ENCODE measurements at places on chromosomes 6 and 20.

DNA sequence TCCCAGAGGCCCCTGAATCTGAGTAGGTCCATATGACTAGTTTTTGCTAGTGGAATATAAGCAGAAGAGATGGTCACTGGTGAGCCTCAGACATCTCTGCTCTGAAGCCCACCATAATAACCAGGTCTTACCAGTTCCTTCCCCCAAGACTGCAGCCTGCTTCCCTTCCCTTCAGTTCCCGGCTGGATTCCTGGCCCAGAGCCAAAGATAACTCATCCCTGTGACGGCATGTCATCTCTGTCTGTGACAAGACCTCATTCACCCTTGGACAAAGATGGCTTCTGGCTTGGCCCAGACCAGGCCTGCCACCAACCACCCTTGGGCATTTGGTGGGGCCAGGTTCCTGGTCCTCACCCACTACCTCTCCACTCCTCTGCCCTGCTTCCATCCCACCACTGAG, 145.5 kb upstream of the TOP1 start:
- DNase-seq, result no peak

DNA sequence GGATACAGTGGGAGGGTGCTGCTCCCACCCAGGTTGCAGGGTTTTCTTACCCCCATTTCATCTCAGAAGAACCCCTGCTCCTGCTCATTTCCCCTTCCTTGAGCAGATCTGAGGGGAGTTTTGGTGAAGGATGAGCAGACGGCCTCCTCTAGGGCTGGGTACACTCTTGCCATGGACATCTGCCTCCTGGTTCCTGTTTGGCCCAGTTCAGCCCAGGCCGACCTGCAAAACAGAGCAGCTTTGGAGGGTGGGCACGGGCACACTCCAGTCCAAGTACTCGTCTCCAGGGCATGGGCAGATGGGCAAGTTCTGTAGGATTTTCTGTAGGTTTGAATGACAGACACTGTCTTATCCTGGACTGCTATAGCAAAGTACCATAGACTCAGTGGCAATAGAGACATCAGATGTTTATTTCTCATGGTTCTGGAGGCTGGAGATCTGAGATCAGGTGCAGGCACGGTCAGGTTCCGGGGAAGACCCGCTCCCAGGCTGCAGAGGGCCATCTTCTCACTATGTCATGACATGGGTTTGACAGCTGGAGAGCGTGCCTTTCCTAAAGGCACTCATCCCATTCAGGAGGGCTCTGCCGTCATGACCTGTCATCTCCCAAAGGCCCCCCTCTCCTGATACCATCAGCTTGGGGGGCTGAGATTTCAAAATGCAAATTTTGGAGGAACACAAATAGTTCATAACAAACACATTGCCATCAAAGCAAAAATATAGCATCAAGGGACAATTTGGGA, 6.2 kb downstream of the NPBWR2 start:
- no peak for DNase-seq

- DNase-seq, result no peak
Observed at GRCh38 chr6:113343940-113344339, 513.2 kb upstream of the MARCKS start.

GRCh38 chr20:24317224-24317623, 152.2 kb upstream of the SYNDIG1 start:
- no peak for DNase-seq

DNA sequence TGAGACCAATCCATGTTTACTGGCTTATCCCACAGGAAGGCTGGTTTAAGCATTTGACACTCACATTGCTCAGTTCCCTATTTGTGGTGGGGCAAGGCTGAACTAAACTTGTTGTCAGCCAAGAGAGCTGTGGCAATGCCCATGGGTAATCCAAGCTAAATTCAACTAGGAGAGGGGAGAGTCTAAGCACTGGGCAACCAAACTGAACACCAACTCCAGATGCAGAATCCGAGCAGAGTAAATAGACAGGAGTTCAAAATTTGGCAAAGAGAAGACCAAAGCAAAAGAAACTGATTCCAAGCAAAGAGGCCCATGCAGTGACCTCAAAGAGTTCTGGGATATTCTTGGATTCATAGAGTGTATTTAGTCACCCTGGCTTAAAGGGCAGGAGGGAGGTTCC, 106.5 kb upstream of the NT5E start:
- DNase-seq, result no peak

DNA sequence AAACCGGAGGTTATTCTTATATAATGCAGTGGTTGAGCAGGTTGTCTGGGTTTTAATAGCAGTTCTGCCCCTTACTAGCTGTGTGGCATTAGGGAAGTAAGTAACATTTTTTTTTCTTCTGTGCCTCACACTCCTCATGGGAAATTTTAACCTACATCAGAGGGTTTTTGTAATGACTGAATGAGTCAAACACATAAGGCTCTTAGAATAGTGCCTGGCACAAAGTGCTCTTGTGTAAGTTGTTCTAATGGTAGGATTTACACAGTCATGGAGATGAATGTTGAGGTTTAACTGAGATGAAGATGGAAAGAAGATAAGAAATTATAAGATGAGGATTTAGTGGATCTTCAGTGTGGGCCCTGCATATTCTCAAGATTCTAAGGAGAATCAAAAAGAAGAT, 68.4 kb upstream of the PHIP start:
- no peak for DNase-seq

DNA sequence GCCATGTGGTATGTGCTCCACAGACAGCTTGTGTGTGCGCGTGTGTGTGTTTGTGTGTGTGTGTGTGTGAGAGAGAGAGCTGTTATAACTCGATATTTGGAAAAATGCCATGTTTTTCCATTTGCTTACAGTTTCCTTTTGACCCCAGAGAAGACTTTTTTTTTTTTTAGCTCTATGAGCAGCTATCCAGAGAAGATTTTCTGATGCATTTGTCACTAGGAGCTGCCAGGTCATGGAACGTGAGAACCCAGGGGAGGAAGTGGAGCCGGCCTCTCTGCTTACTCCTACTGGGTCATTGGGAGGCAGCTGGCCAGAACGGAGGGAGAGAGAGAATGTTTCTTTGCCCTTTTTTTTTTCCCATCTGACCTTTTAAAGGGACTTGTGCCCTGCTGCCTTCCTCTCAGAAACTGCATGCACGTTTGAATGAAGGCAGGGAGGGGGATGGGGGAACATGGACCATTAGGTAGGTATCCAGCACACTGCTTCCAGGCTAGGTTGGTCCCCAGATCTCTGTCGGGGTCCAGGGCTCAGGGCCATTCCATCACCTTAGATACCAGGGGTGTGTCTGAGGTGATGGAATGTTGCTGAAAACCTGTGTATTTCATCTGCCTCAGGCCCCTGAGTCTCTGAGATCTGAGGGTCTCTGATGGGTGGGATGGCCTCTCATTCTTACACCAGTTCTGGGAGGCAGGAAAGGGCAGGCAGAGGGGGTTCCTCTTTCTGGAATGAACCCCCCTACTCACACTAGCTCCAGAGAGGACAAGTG, 11.2 kb upstream of the MRPS18A start:
- peak; percentile 27 for DNase-seq

- peak; percentile 90 for DNase-seq
Observed at GRCh38 chr6:113184291-113184690, 672.9 kb upstream of the MARCKS start.

DNA sequence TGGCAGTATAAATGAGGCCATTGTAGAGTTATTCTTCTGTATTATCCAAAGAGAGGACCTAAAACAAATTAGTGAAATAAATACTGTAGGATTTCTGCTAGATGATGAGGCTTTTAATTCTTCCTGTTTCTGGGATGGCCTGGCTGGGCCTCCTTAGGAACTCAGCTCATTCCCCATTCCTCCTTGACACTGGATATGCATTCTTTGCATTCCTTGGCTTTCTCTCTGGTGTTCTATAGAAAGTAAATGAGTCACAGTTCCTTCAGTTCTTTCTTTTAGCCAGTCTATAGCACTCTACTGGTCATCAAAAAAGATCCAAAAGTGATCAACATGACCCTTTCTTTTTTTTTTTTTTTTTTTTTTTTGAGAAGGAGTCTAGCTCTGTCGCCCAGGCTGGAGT, 8.6 kb downstream of the OR10C1 start:
- peak; percentile 41 for DNase-seq

GRCh38 chr20:18589941-18590674, 2.3 kb downstream of the DTD1 start:
- DNase-seq, result no peak

GRCh38 chr20:41632896-41633295, 14.7 kb upstream of the CHD6 start:
- DNase-seq, result peak; percentile 58

DNA sequence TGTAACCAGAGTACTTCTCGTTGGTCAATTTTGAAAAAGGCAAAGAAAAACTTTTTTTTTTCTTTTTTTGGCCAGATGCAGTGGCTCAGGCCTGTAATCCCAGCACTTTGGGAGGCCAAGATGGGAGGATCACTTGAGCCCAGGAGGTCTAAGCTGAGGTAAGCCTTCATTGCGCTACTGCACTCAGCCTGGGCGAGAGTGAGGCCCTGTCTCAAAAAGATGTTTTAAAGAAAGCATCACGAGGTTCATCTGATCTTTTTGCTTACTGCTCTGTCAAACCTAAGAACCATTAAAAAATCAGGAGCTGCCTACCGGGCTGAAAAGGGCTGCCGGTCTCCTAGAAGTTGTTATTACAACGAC, 607 bp downstream of the LYRM2 start:
- DNase-seq, result peak; percentile 0

- no peak for DNase-seq
Observed at GRCh38 chr6:148509119-148509799, 166.6 kb downstream of the SASH1 start.

DNA sequence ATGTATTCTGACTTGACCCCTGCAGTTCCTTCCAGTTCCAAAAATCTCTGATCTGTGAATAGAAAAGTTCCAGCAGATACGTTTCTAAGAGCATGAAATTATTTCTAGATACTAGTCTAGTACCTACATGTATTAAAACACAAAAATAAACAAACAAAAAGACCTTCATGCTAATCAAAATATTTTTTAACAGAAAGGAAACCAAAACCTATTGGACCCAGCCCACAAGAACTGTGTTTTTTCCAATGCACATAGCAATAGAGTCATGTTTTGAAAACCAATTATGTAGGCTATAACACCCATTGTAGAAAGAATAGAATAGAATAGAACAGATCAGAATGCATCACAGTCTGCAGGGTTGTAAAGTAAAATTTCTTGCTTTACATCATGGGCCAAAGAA, 158.6 kb upstream of the TNFAIP3 start:
- no peak for DNase-seq

- DNase-seq, result no peak
Observed at GRCh38 chr20:25394996-25395395, 4.4 kb upstream of the ABHD12 start.

DNA sequence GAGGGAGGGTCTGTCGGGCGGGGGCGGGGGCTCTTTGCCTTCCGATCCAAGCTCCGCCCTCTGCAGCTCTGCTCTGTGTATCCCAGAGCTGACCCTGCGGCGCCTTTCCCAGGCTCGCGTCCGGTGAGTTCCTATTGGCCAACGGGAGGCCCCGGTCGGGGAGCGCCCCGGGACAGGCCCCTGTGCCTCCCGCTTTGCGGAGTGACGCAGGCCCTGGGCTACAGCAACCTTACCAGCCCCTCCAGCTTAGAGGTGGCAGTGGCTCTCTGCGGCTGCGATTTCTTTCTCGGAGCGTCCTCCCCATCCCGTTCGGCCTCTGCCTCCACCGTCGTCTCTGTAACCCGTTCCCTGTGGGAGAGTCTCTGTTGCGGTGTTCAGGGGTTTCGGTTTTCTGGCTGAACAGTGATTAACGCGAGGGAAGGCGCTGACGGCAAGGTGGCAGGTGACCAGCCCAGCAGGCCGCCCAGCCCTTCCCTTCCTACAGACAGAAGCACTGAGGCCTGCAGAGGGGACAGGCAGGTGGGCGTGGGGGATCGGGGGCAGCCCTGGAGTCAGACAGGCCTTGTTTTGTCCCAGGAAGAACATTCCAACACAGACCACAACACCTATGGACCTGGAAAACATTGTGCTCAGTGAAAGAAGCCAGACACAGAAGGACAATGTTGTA, 18.1 kb upstream of the CEBPB start:
- DNase-seq, result peak; percentile 61

DNA sequence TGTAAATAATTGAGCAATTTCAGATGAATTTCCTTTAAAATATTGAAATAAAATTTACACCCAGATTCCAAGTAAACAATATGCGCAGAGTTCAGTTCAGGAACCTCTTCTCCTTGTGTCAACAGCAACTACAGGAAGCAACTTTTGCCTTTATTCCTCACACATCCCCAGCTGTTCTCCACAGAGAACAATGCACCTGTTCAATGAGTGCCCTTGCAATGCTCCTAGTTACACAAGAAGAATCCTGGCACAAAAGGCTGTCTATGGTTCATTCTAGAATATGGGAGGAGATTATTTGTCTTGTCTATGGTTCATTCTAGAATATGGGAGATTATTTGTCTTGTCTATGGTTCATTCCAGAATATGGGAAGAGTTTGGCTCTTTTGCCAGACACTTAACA, 454.9 kb downstream of the BTBD3 start:
- no peak for DNase-seq

- DNase-seq, result peak; percentile 86
Observed at GRCh38 chr6:21800948-21801438, 207.4 kb downstream of the SOX4 start.

DNA sequence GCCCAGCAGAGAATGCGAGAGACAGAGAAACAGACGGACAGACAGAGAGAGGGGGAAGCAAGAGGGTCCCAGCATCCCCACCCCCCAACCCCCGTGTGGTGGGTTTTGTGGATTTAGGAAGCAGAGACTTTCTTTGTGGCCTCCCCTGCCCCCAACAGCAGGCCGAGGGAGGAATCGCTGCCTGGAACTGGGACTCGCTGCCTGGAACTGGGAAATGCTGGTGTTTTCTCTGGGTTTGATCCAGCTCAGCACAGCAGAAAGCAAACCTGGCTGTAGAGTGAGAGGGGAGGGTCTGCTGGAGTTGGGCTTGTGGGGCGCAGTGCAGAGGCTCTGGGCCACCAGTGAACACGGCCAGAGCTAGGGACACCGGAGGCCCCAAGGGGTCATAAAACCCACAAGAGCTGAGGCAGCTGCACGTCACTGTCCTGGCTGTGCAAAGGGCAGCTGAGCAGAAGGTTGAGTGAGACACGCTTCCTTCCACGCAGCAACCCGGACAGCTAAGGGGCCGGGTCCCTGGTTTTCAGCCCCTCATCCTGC, 181.8 kb downstream of the TAF4 start:
- DNase-seq, result no peak

GRCh38 chr20:15318682-15319081, 981.3 kb upstream of the FLRT3 start:
- DNase-seq, result no peak

DNA sequence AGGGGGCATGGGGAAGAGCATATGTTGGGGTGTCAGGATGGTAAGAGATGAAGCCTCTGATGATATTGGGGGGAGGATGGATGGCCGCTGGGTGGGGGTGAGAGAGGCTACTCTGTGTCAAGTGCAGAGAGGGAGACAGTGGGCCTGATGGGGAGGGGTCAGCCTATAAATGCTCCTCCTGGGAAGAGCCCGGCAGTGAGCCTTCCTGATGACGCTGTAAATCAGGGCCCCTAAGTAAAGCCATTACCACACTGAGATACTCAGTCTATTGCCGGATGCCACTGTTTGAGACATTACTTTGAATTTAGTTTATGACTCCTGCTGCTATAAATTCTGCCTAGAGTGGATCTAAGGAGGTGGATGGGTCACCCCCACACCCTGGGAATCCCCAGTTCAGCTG, 28.1 kb downstream of the LRFN2 start:
- no peak for DNase-seq
